ENCODE measurements at places on chromosomes 3 and 15. TPM values are rescaled to one million over a fixed set of nuclear protein-coding genes. Genes with fewer than 3 reads are reported as not detected.

Gene FBXW12
- not detected for total RNA-seq

Gene CNTN3
- total RNA-seq: 1.2 TPM

Gene KLHL40
- total RNA-seq: not detected

Gene POPDC2
- total RNA-seq: 9.6 TPM

Gene B3GALNT1
- 26.1 TPM for total RNA-seq

Gene PRSS50
- not detected for total RNA-seq

Gene CDC25A
- 4.3 TPM for total RNA-seq

DNA sequence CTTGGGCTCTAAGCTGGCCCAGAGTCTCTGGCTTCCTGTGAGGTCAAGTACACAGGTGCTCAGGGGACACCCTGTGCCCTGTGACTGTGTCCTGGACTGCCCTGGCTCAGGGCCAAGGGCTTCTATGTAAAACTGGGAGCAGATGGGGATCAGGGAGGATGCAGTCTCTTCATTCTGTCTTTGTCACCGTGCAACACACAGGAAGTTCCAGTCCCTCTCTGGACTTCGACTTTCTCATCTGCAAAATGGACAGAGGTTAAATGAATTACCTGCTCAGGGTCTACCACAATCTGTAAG, 61.9 kb upstream of the TLE3 start:
- peaks cover 46% of the 10 kb centered on the region for H3K4me1 ChIP-seq
- no peak overlapping the region for H3K27ac ChIP-seq
- DNase-seq: peak; percentile 45
- no peaks in the 10 kb centered on the region for H3K36me3 ChIP-seq
- no peak overlapping the region for H3K4me3 ChIP-seq

DNA sequence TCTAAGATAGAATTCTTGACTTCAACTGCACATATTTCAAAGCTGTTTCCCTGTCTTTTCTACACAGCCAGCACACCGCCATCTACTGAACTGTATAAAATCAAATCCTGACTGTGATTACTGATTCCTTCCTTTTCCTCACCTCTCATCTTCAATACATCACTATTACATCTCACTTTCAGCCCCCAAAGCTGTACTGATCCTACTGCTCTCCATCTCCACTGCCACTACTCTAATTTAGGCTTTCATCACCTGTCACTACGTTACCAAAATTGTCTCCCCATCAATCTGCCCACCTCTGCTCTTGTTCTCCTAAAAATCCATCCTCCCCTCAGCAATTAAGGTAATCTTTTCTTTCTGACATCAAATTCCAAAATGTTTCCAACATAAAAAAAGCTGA, 4.5 kb upstream of the CCDC39 start:
- peaks cover 4% of the 10 kb centered on the region for H3K4me1 ChIP-seq
- no peak for DNase-seq
- peaks cover 15% of the 10 kb centered on the region for H3K27me3 ChIP-seq
- H3K36me3 ChIP-seq: no peaks in the 10 kb centered on the region
- no peak overlapping the region for H3K27ac ChIP-seq

DNA sequence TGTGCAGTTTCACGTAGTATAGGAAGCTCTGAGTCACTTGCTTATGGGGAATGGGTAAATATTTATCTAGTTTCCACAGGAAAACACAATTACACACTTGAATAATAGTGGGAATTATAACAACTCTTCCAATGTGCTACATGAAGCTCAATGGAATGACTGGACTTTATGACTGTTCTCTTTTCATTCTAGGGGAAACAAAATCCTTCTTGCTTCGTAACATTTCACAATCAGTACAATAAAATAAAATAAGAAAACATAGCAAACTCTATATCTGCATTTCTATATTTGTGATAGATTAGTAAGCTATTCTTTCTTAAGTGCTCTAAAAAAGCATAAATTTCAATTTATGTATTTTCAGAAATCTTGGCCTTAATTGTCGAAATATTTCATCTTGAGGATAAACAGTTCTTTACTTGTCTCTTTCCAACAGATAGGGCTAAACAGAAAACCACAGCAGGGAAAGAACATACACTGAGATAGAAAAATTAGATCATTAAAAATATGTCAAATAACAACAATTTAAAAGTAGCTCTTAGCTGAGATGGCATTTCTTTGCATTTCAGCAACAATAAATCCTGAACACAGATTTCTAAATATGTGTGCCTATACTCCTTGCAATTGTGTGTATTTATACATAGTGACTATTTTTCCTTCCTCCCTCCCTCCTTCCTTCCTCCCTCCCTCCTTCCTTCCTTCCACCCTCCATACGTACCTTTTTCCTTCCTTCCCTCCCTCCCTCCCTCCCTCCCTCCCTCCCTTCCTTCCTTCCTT, 395.5 kb upstream of the KCNMB2 start:
- peak; percentile 14 for DNase-seq
- H3K4me1 ChIP-seq: no peaks in the 10 kb centered on the region
- H3K4me3 ChIP-seq: no peak overlapping the region
- H3K36me3 ChIP-seq: no peaks in the 10 kb centered on the region

GRCh38 chr15:78000927-78001249, 76.6 kb downstream of the TBC1D2B start:
- no peak overlapping the region for H3K27ac ChIP-seq
- H3K4me1 ChIP-seq: peaks cover 54% of the 10 kb centered on the region
- H3K36me3 ChIP-seq: peaks cover 75% of the 10 kb centered on the region
- H3K4me3 ChIP-seq: no peak overlapping the region
- DNase-seq: no peak

- peaks cover 15% of the 10 kb centered on the region for H3K4me1 ChIP-seq
- H3K27ac ChIP-seq: no peak overlapping the region
- H3K36me3 ChIP-seq: no peaks in the 10 kb centered on the region
- H3K27me3 ChIP-seq: no peaks in the 10 kb centered on the region
- H3K4me3 ChIP-seq: no peak overlapping the region
These were observed 14.1 kb downstream of the IL17RD start for GRCh38 chr3:57151021-57151449.

- DNase-seq: no peak
- no peaks in the 10 kb centered on the region for H3K27me3 ChIP-seq
- H3K4me3 ChIP-seq: no peak overlapping the region
- H3K36me3 ChIP-seq: no peaks in the 10 kb centered on the region
- peaks cover 18% of the 10 kb centered on the region for H3K4me1 ChIP-seq
These were observed 133.3 kb downstream of the ALCAM start for GRCh38 chr3:105499961-105500360.

GRCh38 chr15:88147760-88148159, 108.8 kb downstream of the NTRK3 start:
- no peaks in the 10 kb centered on the region for H3K27me3 ChIP-seq
- H3K4me1 ChIP-seq: no peaks in the 10 kb centered on the region
- no peak for DNase-seq
- no peaks in the 10 kb centered on the region for H3K36me3 ChIP-seq
- H3K27ac ChIP-seq: no peak overlapping the region

GRCh38 chr3:57079474-57079831, 19.0 kb downstream of the SPATA12 start:
- peak overlapping the region; percentile 80 for H3K4me3 ChIP-seq
- H3K4me1 ChIP-seq: peaks cover 32% of the 10 kb centered on the region
- no peak for DNase-seq
- H3K36me3 ChIP-seq: no peaks in the 10 kb centered on the region
- H3K27me3 ChIP-seq: no peaks in the 10 kb centered on the region
- peak overlapping the region; percentile 28 for H3K27ac ChIP-seq

- no peak overlapping the region for H3K4me3 ChIP-seq
- peak; percentile 66 for DNase-seq
- no peaks in the 10 kb centered on the region for H3K4me1 ChIP-seq
- H3K27ac ChIP-seq: no peak overlapping the region
These were observed 9.3 kb upstream of the ATP13A4 start for GRCh38 chr3:193564012-193564411.

DNA sequence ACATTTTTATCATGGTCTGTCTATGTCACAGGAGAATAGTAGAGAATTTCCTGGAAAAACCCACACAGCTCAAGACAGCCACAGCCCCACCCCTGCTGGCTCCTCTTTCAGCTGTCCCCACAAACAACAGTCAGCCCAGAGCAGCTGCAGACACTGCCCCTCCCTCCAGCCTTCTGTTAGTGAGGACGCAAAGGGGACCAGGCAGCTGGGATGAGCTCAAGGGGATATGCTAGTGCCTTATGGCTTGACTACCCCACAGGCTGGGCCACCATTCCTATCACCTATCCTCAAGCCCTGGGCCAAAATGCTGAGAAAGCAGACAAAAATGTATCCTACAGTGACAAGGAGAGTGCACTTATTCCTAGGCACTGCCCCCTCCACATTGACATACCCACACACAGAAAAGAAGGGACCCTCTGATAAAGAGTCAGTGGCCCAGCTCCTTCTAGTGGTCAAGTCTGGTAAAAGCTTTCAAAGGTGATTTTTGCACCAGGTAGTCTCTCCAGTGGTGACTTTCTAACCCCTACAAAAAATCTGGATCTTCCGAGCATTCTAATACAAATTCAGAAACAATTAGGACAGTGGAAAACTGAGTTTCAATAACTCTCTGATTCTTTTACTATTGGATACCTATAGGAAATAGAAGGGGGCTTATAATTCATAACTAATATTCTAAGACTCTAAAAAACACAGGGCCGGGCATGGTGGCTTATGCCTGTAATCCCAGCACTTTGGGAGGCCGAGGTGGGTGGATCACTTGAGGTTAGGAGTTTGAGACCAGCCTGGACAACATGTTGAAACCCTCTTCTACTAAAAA, 3.0 kb upstream of the MAP1A start:
- H3K27me3 ChIP-seq: peaks cover 27% of the 10 kb centered on the region
- no peaks in the 10 kb centered on the region for H3K36me3 ChIP-seq
- DNase-seq: peak; percentile 74
- no peak overlapping the region for H3K4me3 ChIP-seq
- no peak overlapping the region for H3K27ac ChIP-seq

DNA sequence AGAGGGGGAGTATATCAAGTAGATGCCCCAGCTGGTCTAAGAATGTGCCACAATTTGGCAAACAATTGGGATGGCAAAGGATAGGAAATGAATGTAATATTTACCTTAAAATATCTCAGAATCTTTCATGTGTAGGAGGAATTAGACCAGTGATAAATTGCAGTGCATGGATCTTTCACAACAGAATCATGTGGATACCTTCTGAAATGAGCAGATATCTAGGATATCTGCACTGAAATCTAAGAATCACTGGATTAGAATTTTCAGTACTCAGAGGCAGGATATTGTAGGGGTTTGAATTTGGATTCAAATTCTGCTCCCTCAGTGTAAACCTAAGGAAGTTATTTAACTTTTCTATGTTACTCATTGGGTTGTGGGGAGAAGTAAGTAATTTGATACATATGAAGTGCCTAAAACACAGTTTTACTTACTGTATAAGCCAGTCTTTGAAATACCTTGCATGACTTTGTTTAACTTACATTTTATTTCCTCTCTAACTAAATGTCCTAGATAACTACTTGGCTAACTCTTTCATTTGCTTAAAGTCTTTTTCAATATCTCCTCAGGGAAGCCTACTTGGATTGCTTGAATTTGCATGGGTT, 8.8 kb downstream of the IL1RAP start:
- peaks cover 7% of the 10 kb centered on the region for H3K4me1 ChIP-seq
- H3K27me3 ChIP-seq: no peaks in the 10 kb centered on the region
- no peak overlapping the region for H3K27ac ChIP-seq
- H3K36me3 ChIP-seq: no peaks in the 10 kb centered on the region

DNA sequence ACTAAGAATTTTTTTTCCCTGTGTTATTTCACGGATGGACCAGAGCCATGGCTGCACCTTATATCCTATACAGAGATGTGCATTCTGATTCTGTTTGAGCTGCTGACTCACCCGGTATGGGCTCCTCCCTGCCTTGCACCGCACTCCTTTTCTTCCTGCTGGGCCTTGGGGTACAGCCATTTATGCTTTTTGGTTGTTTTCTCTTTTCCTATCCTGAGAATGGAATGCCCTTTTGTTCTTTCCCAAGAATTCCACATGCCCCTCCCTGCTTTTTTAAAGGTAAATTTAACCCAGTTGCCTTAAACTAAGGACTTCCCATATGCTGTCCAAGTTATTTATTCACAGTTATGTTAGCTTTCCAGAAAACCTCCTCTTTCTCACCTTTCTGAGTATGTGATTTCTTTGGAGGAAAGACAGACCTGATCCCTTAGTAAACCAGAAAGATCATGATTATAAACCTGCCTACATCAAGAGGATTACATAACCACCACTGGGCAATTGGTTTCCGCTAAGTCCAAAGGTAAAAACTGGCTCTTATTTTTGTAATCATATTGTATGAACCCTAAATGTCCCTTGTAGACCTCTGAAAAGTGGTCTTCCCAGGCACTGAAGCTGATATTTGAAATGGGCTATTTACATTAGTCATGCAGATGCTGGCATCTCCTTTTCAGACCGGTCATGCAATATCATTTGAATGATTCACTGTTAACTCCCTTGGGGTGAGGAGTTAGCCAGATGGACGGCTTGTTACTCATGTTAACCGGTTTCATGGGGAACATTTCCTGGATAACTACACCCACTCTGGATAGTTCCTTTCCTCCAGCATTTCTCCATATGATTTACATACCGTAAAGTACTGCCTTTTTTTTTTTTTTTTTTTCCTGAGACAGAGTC, 45.5 kb downstream of the TMOD3 start:
- DNase-seq: peak; percentile 31
- no peak overlapping the region for H3K4me3 ChIP-seq
- peaks cover 43% of the 10 kb centered on the region for H3K4me1 ChIP-seq
- peaks cover 5% of the 10 kb centered on the region for H3K36me3 ChIP-seq
- no peaks in the 10 kb centered on the region for H3K27me3 ChIP-seq

DNA sequence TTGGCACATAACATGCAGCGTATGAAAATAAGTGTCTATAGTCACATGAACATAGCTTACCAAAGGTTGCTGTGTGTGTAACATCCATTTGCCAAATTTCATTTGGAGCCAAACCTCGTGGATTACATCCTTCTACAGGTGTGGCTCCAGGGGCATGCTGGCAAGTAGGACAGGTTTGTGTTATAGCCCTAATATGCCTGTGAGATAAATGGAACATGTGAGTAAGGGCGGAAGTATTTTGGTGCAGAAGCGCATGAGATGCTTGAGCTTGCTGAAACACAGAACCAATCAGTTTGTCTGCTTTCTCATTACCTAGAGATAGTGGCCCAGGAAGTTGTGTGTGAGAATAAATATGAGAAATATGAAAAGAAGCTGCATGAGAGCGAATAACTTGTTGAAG, 21.8 kb upstream of the XCR1 start:
- no peak overlapping the region for H3K4me3 ChIP-seq
- peaks cover 4% of the 10 kb centered on the region for H3K27me3 ChIP-seq
- H3K27ac ChIP-seq: no peak overlapping the region
- no peaks in the 10 kb centered on the region for H3K4me1 ChIP-seq

GRCh38 chr3:44104668-44105321, 136.9 kb upstream of the TOPAZ1 start:
- no peaks in the 10 kb centered on the region for H3K36me3 ChIP-seq
- DNase-seq: peak; percentile 50
- no peak overlapping the region for H3K4me3 ChIP-seq
- H3K27ac ChIP-seq: no peak overlapping the region
- H3K27me3 ChIP-seq: no peaks in the 10 kb centered on the region

DNA sequence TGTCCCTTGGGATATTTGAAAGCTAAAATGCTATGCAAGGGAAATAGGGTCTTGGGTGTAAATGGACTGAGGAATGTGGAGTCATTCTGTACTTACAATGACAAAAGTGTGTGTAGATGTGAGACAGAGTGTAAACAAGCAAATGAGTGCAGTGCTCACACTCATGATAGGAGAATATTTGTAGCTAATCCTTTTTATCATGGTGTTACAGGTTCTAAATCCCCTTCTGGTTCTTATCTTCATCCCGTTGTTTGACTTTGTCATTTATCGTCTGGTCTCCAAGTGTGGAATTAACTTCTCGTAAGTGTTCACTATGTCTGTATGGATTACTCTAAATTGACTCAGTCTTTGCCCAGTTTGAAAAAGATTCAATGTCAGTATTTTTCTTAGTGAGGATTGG, 30.5 kb downstream of the SLC15A2 start:
- H3K27ac ChIP-seq: no peak overlapping the region
- peaks cover 22% of the 10 kb centered on the region for H3K36me3 ChIP-seq
- no peak for DNase-seq
- H3K4me3 ChIP-seq: no peak overlapping the region
- H3K27me3 ChIP-seq: no peaks in the 10 kb centered on the region
- H3K4me1 ChIP-seq: no peaks in the 10 kb centered on the region
